ENCODE measurements at places on chromosomes 2 and 18.

DNA sequence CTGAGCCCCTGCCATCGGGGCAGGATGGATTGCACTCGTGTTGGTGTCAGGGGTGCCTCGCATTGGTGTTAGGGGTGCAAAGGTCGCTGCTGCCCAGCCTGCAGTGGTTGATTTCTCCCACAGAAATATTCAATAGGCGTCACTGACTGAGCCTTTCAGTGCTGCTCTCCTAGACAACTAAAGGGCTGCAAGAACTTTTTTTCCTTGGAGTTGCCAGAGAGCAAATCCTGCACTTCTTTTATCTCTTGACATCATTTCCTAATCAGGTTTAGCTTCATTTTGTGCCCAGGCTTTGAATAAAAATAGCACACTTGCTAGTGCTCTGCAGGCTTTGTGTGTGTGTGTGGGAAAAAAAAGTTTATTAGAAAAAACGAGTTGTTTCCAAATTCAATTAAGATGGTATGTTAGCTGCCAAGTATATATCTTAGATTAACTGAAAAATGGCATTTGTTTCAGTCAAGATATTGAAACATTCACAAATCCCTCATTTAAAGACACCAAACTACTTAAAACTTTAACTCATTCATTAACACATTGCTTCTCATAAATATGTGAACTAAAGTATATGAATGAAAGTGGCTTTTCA, 125.6 kb downstream of the SOCS6 start:
- no peak for DNase-seq

- DNase-seq, result no peak
These were observed 81.4 kb downstream of the DCDC2C start for GRCh38 chr2:3784731-3785130.

GRCh38 chr2:223508372-223508771, 93.8 kb downstream of the SCG2 start:
- DNase-seq, result no peak

- DNase-seq, result no peak
These were observed 397.6 kb upstream of the HS6ST1 start for GRCh38 chr2:128716299-128716721.

DNA sequence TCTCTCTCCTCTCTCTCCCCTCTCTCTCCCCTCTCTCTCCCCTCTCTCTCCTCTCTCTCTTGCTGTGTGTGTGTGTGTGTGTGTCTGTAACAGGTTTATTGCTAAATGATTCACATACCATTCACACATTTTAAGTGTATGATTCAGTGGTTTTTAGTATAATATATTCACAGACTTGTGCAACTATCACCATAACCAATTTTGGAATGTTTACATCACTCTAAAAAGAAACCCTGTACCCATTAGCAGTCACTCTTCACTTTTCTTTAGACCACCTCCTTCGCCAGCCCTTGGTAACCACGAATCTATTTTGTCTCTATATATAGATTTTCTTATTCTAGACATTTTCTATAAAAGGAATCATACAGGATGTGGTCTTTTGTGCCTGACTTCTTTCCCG, 11.4 kb downstream of the THNSL2 start:
- DNase-seq, result no peak

Data from activated gamma-delta T cell treated with anti-CD3 and anti-CD28 coated beads, Interleukin-2, amount 50 U/mL, for 16 hours (primary cell).